ENCODE measurements at places on chromosomes 5 and 9.

GRCh38 chr5:175216991-175217390 is 227.0 kb downstream of the DRD1 start:
- no peak for DNase-seq

GRCh38 chr5:112475747-112476365 is 56.8 kb upstream of the EPB41L4A start:
- DNase-seq = no peak

DNA sequence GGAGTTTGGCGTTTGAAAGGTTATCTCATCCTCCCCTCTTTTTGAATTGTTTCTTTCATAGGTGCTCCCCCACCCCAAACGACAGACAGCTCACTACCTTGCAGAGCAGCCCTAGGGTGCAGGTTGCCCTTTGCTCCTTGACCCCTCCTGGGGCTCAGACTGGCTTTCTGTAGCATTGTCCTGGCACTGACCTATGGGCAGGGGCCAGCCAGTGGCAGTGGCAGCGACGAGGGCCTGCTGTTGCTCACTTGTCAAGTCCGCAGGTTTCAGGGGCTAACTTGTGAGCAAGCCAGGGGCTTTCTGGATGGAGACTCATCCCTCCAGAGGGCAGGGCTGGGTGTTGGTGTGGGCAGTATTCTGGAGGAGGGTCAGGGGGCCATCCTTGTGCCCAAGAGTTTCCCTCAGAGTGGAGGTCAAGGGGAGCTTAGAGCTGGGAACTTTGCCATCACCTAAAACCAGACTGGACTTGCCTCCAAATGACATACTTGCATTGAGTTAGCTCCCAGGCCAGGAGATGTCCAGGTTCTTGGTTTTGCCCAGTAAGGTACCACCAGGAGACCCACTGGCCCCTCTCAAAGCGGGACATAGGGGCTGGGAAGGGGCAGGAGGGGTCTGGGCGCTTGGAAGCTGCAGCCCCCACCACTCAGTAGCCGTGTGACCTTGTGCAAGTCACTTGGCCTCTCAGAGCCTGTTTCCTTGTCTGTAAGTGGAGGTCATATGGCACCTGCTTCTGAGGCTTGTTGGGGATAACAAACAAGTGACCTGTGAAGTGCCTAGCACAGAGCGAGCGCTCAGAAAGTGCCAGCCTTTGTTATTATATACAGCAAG is 53.5 kb upstream of the CDKN2AIPNL start:
- DNase-seq = peak; percentile 75

DNA sequence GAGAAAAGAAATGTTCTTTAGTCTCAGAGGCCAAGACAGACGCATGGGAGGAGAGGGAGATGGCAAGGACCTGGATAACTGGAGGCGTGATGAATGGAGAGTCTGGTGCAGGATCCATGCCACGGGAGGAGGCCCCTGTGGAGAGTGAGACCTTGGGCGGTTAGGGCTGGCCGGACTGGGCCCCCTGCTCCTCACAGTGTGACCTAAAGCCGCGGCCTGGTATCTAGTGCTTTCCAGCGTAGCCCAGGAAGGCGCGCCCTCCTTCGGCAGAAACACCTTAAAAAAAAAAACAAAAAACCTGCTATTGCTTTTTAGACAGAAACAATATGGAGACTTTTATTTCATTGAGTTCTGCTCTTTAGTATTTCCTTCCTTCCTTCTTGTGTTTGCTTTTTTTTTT is 33.1 kb downstream of the SCGB3A1 start:
- DNase-seq = no peak

- DNase-seq = peak; percentile 65
Observed at GRCh38 chr9:4137234-4137633, 162.6 kb downstream of the GLIS3 start.

DNA sequence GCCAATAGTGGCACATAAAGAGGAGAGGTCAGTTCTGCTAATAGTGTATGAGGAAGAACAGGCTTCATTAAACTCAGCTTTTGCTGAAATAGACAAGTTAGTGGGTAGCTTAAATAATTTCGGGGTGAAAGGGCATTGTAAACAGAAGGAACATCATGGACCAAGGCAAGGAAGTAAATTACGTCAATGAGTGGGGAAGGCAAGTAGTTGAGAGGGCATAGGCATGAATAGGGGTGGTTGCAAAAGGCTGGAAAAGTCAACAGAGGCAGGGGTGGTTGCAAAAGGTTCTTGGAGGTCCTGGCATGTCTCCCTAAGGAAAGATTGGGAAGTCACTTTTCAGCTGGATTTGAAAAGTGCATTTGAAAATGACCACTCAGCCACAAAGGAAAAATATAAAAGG is 383.3 kb upstream of the RPS23 start:
- DNase-seq = no peak

DNA sequence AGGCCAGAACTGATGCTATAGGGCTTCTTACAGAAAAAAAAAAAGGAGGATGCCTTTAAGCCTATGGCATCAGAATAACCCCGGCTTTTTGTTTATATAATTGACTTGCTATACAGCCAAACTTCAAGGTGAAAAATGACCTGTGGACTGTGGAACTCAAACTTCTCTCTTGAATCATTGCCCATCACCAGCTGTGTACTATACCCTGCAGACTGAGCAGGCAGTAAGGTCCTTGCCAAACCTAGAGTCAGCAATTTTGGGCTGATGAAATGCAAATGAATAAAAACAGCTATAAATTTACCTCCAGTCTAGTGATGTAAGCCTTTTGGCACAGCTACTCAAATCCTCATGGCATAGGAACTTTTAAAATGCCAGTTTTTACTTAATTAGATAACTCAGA is 44.5 kb upstream of the PPP3R2 start:
- no peak for DNase-seq

GRCh38 chr5:23269981-23270380 is 237.4 kb upstream of the PRDM9 start:
- no peak for DNase-seq

DNA sequence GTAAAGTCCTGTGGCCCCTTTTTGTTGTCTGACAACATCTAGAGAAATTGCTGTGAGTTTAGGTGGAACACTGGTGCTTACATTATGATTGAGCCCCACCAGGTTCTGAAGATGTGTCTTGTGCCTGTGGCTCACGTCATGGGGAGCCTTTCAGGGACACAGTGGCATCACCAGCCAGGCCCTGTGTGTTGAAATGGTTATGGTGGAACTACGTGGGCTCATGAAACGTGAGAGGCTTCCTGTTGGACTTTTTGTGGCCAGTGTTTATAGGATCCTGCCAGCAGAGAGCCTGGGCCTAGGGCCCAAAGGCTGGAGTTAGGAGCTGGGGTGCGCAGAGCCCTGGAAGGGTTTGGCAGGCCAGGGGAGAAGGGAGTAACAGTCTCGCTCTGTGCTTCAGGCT is 46.8 kb downstream of the TENT4A start:
- no peak for DNase-seq

DNA sequence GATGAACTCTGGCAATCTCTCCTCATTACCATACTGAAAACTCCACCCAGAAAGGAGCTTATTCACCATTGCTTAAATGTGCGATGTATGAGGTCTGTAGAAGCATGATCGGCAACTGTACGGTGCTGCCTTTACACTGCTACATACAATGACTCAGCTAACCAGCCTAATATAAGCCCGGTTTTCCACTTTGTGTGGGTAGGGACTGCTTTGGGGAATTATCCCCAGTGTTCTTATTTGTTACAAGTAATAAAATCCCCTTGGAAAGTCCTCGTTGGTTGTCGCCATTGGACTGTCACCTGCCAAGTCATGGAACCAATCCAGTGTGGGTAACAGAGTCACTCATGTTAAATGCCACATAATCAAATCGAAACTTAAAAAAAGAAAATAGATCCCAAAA is 23.5 kb upstream of the TENT2 start:
- no peak for DNase-seq

- no peak for DNase-seq
Observed at GRCh38 chr9:135020481-135021392, 66.7 kb upstream of the OLFM1 start.

- DNase-seq = peak; percentile 80
Observed at GRCh38 chr5:139141446-139142204, 56.5 kb downstream of the SIL1 start.

DNA sequence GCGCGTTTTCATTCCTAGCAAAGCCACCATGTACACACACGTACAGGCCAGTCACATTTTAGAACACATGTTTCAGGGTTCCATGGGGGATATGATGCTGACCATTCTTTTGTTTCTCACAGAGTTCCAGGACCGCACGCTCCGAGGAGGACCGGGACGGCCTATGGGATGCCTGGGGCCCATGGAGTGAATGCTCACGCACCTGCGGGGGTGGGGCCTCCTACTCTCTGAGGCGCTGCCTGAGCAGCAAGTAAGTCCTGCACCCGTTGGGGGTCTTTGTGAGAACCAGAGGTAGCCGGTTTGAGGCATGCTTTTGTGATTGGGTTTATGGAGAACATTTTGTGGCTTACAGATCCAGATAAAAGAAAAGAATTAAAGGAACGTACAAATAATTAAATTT is 30.8 kb downstream of the ADAMTSL1 start:
- no peak for DNase-seq

DNA sequence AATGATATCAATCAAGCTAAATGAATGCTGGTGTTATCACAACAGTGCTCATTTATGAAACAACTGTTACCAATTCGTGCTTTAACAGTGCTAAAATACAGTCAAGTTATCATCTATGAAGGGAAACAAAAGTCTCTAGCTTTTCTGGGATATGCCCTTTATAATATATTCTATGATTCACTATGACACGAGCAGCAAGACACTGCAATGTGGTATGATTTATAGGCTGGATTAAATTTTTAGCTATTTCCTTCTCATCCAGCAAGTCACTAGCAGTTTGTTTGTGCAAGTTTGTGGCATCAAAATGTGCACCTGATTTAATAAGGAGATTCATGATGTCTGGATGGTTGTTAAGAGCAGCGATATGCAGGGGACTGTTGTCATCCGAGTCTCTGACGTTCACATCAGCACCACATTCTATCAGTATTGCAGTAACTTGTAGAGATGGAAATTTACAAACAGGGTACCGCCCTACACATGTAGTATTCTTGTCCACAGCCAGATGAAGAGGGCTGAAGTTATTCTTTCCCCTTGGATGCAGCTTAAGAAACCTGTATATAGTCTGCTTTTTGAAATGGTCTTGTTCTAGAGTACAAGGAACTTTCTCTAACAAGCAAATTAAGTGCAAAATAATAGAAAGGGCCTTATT is 20.3 kb downstream of the FEM1C start:
- DNase-seq = no peak

GRCh38 chr5:80747922-80748321 is 93.1 kb upstream of the DHFR start:
- DNase-seq = no peak

- peak; percentile 63 for DNase-seq
Observed at GRCh38 chr5:149837680-149838269, 106.8 kb downstream of the PDE6A start.

- DNase-seq = no peak
Observed at GRCh38 chr5:60248901-60249300, 355.4 kb upstream of the PDE4D start.

DNA sequence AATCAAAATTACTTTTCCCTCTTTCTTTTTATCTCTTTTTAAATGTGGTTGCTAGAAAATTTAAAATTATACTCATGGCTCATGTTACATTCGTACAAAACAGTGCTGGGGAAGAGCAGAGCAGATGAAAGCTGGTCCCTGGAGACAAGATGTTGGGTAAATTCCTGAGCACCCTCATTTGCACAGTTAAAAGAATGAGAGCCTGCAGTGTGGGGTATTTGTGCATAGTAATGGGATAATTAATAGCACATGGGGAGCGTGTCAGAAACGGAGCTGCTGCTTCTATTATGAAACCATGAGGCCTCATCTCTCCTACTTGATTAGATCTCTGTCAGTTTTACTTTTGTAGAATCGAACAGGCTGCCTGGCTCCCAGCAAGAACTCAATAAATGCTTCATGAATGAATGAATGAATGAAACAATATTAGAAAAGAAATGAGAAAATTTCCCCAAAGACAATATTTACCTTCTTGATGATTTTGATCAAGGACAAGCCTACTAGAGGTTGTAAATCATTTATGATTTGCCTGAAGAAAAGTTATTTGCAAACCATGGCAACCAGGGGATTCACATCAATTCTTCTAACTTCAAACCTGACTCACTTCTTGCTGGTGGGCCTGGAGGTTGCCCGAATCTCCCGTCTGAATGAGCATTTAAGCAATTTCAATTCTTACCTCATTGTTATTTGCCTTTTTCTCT is 177.2 kb upstream of the TUT7 start:
- DNase-seq = no peak

GRCh38 chr5:113166261-113166660 is 189.7 kb downstream of the DCP2 start:
- DNase-seq = no peak

DNA sequence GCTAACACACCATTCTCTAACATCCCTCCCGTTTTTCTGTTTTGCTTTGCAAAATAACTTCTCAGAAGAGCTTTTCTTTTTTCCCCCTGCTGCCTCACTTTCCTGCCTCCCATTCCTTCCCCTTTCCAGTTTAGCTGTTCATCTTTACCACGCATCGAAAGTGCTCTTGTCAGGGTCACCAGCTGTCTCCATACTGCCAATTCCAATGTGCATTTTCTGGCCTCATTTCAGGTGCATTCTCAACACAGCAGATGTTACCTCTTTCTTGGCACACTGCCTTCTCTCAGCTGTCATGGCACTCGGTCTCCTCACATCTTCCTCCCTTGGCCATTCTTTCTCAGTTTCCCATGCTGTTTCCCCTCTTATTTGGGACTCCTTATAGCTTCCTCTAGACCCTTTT is 9.5 kb downstream of the ARSK start:
- no peak for DNase-seq

DNA sequence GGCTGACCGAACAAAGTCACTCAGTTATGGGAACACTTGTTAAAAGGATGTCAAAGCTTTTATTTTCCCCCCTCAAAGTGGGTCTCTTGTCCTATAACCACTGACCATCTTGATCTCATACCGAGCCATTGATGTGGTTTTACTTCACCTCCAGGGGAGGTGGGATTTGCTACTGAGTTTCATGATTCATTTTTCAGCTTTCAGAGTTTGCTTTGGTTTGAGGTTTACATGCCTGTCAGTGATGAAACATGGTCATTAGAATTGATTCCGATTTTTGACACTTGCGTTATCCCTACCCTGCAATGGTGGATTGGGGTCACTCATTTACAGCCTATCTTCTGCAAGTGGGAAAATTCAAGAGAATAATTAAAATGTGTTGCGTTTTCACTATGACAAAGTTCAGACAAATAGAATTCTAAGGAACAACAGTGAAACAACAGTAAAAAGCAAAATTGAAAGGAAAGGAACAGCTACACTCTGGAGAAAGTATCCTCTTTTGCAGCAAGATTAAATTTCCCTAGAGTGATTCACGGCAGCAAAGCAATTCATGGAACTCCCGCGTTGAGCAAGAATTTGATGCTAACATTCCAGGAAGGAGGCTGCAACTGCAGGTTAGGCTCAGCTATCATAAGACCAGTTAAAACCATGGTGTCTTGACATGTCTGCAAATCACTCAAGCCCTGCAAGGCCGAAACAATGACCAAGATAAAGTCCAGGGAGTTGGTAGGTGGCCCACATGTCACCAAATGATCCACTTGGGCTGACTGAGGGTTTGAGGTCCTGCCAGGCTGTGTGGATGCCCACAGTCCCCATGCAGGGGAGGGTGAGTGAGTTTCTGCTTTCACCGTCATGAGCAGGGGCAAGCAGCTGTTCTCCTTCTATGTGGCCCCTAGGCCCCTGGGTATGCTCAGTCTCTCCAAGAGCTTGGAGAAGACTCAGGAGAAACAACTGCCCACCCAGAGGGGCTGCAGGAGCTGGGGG is 9.4 kb downstream of the GADD45G start:
- DNase-seq = no peak
